Activated CD4-positive, alpha-beta T cell treated with anti-CD3 and anti-CD28 coated beads, Interleukin-2, amount 50 U/mL, for 24 hours (primary cell): ENCODE measurements at places on chromosomes 7 and 10.

DNA sequence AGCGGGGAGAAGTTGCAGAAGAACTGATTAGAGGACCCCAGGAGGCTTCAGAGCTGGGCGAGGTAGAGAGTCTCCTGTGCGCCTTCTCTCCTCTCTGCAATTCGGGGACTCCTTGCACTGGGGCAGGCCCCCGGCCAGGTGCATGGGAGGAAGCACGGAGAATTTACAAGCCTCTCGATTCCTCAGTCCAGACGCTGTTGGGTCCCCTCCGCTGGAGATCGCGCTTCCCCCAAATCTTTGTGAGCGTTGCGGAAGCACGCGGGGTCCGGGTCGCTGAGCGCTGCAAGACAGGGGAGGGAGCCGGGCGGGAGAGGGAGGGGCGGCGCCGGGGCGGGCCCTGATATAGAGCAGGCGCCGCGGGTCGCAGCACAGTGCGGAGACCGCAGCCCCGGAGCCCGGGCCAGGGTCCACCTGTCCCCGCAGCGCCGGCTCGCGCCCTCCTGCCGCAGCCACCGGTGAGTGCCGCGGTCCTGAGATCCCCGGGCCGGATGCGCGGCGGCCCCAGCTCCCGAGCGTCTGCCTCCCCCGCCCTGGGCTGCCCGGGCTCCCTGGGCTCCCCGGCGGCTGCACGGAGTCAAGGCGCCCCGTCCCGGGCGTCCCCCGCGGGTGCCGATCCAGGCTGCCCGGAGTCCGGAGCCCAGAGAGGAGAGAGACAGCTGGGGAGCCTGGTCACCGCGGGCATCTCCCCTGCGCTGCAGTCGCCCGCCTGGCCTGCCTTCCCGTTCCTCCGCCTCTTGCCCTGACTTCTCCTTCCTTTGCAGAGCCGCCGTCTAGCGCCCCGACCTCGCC lies at the start of gene PLAU:
PLAU (plus strand) TSS at position 369 of the 789 bp plus-strand sequence. CDS start 424 bp downstream, outside the sequence.
- no peak for DNase-seq

- no peak for DNase-seq
These were observed 12.8 kb downstream of the MEIG1 start for GRCh38 chr10:14971867-14972448.

GRCh38 chr10:99041468-99041867 lies 194.2 kb downstream of the HPSE2 start:
- DNase-seq: no peak

DNA sequence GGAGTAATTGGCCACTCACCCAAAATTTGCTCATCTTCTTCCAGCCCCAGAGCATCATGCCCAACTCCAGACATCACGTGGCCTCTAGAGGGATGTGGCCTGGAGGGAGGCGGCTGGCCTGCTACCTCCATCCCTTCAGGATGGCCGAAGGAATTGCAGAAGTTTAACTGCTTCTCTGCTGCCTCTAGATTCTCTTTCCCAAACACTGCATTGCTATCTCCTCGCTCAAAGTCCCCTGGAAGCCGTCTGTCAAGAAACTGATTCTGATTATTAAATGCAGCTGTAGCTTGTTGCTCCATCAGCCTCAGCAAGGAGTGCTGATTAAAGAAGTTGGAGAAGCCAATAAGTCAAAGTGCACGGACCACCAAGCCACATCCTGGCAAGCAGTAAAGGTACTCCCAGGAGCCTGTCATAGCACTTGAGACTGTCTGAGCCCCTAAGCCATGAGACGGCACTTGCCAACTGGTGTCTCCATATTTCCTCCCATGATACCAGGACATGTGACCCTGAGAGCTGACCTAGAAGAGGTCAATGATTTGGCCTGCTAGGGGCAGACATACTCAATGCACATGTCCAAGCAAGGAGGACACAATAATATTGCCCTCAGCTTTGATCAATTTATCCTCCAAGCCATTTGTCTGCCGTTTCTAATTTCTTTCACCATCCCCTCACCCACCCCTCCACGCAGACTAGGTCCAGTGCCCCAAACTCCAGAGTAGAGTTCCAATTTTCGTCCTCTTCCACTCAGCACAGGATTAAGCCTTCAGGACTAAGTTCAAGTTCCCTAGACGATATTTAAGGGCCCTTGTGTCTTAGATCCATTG lies 84.2 kb downstream of the TBXAS1 start:
- no peak for DNase-seq

DNA sequence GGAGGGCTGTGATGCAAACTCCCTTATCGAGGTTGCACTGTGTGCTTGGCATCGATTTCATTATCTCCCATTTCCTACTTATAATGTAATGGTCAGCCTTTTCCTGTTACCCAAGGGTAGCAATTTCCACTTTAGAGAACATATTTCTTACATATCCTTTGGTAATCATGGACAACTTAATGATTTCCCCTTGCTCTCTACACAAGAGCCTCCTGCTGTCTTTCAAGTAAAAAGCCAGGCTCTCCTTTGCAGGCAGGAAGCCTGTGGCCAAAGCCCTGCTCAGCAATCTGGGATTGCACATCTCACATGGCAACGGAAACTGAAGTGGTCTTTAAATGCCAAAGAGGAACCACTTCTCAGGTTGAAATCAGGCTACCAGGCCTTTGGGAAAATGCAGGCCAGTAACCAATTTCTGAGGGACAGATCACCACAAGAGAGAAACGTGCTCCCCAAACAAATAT lies 86.7 kb upstream of the IKZF1 start:
- no peak for DNase-seq

GRCh38 chr10:91185239-91185875 lies 35.1 kb upstream of the PCGF5 start:
- no peak for DNase-seq

DNA sequence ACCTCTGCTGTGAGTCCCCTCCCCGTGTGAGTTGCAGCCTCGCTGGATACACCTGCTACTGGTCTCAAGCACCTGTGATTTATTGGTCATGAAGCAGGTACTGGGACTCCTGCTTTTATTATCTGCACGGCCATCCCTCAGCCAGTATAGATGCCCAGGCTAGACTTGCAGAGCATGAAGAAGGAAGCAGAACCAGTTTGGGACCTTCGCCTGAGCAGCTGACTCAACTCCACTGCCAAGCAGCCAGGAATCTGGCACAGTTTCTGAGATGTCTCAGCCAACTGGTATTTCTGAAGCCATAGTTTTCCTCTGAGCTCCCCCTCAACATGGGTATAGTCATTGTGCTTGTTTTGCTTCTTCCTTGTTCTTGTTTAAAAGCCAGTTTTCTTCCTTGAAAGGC lies 28.0 kb upstream of the SLC39A12 start:
- no peak for DNase-seq

DNA sequence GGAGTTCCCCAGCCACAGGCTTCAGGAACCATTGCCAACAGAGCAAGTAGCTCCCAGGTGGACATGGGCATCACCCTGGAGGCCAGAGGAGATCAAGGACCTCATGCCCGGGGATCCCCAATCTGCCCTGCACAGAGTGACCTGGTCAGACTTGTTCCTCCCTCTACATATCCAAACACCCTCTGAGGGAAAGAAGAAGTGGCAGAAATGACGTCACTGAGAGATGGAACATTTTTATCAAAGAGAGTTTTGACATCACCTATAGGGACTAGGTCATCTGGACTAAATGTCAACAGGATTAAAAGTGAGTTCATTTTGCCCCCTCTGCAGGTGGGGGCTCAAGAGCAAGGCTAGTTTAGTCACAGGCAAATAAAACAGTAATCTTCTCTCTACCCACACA lies 273.7 kb downstream of the SKAP2 start:
- DNase-seq: no peak

GRCh38 chr10:117350909-117351308 lies 24.3 kb downstream of the PDZD8 start:
- no peak for DNase-seq

DNA sequence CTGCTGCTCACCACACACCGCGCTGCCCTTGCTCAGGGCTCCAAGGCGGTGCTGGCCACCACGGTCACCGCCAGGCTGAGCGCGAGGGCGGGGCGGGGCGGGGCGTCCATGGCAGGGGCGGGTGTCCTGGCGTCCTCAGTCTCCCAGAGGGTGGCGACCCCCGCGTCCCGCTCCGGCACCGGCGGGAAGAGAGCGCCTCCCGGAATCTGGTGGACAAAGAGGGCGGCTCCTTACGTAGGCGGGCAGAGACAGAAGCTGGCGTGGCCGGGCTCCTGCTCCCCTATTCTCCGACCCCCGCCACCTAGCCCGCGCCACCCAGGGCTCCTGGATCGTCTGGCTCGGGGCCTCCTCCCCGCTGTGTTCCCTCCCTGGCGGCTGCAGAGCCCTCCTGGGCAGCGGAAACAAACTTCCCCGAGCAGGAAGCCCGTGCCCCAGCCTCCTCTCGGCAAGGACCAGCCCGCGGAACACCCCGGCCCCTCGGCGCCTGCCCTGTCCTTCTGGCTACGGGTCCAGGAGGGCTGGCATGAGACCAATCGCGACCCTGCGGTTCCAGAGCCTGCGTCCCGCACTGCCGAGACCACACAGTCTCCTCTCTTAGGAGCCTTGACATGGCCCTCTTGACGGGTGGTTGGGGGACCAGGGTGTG lies 133.8 kb upstream of the ZNF92 start:
- DNase-seq: no peak
